ENCODE measurements at places on chromosomes 2 and 18. TPM values are rescaled to one million over a fixed set of nuclear protein-coding genes. Genes with fewer than 3 reads are reported as not detected.

Gene IL36G
- not detected for total RNA-seq

Gene SLC5A7
- total RNA-seq: not detected

Gene DPYSL5
- total RNA-seq: 0.31 TPM

Gene IL36B
- total RNA-seq: not detected

Gene PPP1R1C
- 2.6 TPM for total RNA-seq

Gene B4GALT6
- total RNA-seq: 36.3 TPM

Gene UGT1A8
- 0.15 TPM for total RNA-seq

Gene IL37
- total RNA-seq: not detected

- DNase-seq: peak; percentile 53
Measured at GRCh38 chr2:66428986-66429612, 5.8 kb upstream of the MEIS1 start.

- DNase-seq: no peak
Measured at GRCh38 chr2:209614690-209615369, 156.8 kb upstream of the UNC80 start.

- DNase-seq: no peak
Measured at GRCh38 chr2:71578767-71579342, 125.5 kb downstream of the DYSF start.

- DNase-seq: no peak
Measured at GRCh38 chr2:114543236-114543766, 100.9 kb downstream of the DPP10 start.

GRCh38 chr2:119483896-119484718 is 40.2 kb downstream of the SCTR start:
- no peak for DNase-seq

- DNase-seq: no peak
Measured at GRCh38 chr2:25082002-25082622, 40.2 kb downstream of the EFR3B start.

DNA sequence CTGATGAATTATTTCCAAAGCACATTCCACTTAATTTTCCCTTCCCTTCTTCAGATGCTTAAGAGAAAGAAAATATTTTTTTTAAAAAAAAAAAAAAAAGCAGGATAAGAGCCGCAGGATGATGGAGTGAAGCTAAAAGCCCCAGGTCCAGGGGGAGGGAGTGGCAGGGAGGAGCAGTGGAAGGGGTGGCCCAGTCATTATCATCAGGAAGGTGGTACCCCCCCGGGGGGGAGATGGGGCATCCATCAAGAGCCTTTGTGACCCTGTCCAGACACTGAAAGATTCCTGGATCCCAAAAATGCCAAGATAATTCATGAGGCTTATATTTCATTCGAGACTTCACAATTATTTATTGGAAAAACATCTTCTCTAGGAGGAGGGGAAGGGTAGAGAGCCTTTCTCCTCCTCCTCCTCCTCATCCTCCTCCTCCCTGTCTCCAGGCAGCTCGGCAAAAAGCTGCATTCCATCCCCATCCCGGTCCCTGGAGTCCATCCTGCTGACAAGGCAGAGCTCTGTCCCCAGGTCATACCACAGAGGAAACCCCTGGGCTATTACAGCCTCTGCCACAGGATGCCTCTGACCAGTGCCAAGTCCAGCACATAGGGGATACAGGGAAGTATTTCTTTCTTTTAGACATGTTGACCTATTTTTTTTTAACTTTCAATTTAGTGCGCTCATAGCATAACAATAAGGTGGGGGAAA is 125.3 kb downstream of the TWIST2 start:
- DNase-seq: no peak

DNA sequence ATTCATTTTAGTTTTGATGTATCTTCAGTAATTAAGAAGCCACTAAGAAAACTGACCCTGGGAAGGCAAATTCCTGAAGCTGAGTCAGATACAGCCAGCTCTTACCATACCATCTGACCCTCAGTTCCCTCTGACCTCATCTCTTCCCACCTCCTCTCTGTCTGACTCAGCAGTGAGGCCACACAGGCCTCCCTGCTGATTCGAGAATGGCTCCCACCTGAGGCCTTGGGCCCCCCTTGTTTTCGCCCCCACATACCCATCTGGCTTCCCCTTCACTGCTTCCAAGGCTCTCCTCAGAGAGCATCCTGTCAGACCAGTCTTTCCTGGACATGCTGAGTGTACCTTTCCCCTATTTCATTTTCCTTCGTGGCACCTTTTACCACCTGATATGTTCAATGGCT is 71.0 kb upstream of the CYP1B1 start:
- DNase-seq: peak; percentile 22

- no peak for DNase-seq
Measured at GRCh38 chr18:7459851-7460770, 107.0 kb upstream of the PTPRM start.

DNA sequence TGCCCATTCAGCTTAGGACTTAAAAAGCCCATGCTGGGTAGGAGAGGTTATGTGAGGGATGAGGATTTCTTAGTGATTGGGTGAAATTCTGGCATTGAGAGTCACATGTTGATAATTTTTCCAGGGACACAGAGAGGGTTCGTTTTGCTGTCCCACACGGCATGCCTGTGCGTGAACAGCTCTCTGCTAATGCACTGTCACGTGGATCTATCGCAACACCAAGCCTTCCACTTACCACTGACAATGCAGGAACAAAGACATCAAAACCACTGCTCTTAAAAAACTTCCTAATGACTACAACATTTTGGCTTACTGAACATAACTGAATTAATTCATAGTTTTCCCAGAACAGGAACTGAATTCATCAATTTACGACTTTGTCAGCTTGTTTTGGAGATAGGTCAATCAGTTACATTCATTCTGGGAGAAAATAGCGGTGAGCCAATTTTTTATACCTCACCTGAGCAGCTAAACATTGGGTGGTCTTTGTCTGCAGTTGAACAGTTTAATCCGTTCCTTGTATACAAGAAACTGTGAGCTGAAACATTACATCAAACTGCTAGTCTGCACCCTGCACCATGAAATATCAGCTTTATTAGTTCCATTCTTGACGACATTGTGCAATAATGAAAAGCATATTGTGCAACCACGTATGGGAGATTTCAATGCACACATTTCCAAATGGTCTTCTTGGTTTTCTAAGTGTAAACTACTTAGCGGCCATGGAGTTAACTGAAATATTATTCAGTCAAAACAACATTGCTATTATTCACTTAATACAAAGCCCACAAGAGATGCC is 127.1 kb downstream of the LPIN1 start:
- no peak for DNase-seq

DNA sequence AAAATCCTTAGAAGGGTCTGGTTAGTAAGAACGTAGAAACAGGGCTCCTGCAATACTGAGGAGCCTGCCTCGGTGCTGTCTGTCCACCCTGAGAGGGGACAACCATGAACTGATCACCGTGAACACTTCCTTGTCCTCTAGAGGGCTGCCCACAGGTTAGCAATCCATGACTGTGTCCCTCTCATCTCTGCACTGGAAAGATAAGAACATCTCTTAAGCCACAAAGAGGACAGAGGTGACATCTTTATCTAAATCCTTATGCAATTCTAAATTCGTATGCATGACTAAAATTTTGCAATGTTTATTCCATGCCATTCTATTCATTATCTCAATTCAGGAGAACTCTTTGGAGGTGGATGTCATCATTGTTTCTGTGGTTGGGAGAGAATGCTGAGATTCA is 12.8 kb downstream of the EFR3B start:
- no peak for DNase-seq

- no peak for DNase-seq
Measured at GRCh38 chr18:49898421-49898820, 85.1 kb upstream of the ACAA2 start.

DNA sequence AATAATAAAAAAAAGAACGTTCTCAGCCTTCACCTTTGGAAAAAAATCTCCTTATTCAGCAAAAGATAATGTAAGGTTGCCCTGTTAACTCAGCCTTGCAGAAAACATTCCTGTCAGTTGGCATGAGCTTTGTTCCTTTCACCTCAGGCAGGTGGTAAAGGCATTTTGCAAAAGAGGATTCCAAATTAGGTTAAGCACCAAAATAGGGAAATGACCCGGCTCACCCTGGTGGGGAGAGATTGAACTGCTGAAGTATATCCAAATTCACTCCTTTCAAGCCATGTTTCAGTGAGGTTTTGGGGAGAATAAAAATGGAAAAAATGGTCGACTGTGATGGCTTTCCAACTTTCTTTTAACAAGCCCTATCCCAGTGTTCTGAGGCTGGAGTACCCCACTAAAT is 1988.8 kb upstream of the PIK3C3 start:
- no peak for DNase-seq

- DNase-seq: no peak
Measured at GRCh38 chr2:36397728-36398413, 42.3 kb downstream of the CRIM1 start.

DNA sequence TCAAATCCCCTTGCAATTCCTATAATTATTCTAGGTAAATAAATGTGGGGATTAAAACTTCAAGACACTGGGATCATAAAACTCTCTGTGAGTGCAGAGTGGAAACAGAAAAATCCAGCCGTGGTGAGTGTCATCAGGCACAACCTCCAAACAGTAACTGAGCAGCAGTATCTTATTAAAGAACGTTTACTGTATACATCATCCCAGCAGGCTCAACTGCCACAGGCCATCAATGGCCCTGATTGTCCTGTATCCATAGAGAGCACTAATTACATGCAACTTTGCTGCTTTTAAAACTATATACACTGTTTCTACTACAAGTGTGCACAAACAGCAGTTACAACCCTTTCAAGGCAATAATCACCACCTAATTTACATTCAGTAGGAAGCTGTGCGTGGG is 23.9 kb downstream of the GAREM1 start:
- DNase-seq: no peak

- no peak for DNase-seq
Measured at GRCh38 chr2:641164-641871, 35.9 kb downstream of the TMEM18 start.

- DNase-seq: no peak
Measured at GRCh38 chr2:159042115-159042850, 73.8 kb downstream of the TANC1 start.

DNA sequence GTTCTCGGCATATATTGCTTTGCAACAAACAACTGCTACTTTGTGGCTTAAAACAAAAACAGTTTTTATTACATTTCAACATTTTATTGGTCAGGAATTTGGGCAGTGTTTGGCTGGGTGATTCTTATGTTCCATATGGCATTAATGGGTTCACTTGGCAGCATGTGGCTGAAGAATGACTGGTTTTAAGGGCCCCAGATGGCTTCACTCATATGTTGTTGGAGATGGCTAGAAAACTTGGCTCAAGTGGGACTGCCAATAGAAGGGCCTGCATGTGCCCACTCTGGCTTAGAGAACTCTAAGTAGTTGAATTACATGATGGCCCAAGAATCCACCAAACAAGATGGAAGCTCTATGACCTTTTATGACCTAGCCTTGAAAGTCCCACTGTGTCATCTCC is 86.1 kb downstream of the FASTKD2 start:
- no peak for DNase-seq

DNA sequence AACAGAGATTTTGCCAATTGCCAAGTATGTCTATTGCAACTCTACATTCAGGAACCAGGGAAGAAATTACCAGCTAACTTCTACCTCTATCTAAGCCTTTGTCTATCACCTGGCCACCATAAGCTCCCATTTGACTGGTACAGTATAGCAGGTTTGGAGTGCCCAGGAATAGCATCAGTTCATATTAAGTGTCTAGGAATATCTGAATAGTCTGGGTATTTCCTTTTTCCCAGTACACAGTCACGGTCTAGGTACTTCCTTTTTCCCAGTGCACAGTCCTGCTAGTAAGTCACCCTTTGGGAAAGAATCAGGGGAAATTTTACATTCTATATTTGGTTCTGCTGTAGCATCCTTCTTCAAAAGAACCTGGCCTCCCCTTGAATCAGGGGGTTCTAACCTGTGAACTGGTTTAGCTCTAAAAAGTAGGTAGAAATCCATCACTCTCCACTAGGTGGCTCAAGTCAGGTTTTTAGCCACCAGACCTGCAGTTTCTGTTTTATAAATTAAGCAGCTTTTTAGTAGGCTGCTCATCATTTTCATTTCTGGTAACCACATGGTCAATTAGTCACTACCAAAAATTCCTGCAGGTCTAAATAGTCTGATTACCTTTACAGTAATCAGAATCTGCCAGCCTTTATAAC is 49.3 kb upstream of the DNAJC10 start:
- no peak for DNase-seq
